Effector CD4-positive, alpha-beta T cell (primary cell): ENCODE measurements at places on chromosomes 16 and 17.

DNA sequence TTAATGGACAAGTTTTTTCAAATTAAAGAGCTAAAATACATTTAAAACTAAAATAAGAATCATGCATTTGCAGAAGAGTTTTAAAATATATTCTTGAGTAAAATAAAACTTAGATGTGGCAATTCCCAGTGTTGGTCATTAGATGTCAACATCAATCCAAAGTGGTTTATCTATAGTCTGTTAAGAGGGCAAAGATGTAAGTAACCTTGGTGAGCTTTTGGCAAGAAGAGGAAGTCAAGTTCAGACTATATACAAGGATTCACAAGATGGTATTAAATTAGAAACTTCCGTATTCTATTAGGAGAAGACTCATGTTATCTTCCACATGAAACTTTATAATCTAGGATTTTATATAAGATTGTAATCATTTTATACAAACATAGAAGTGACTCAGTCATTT, 73.1 kb downstream of the CEP95 start:
- no peak for DNase-seq

GRCh38 chr16:11340710-11341109, 4.5 kb upstream of the RMI2 start:
- DNase-seq, result no peak

GRCh38 chr16:22683730-22684573, 130.0 kb upstream of the HS3ST2 start:
- no peak for DNase-seq

GRCh38 chr17:57873261-57874057, 23.6 kb upstream of the MRPS23 start:
- DNase-seq, result no peak

DNA sequence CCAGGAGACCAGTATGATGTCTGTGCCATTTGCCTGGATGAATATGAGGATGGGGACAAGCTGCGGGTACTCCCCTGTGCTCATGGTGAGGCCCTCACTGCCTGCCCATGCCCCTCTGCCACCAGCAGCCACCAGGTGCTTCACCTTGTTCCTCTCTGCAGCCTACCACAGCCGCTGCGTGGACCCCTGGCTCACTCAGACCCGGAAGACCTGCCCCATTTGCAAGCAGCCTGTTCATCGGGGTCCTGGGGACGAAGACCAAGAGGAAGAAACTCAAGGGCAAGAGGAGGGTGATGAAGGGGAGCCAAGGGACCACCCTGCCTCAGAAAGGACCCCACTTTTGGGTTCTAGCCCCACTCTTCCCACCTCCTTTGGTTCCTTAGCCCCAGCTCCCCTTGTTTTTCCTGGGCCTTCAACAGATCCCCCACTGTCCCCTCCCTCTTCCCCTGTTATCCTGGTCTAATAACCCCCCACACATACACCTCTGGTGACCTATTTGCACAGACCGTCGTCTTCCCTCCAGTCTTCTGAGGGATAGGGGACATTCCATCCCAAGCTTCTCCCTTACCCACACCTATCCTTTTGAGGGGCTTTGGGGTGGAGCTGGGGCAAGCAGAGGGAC, 3.7 kb downstream of the PFN1 start:
- DNase-seq, result no peak
